ENCODE measurements at places on chromosomes 7 and 10. TPM values are rescaled to one million over a fixed set of nuclear protein-coding genes. Genes with fewer than 3 reads are reported as not detected.

Gene CAMK1D
- total RNA-seq: 14.6 TPM

Gene SVOPL
- total RNA-seq: 1.7 TPM

Gene TCAF2
- total RNA-seq: 3.8 TPM

Gene C10orf62
- total RNA-seq: not detected

Gene SCIN
- 0.33 TPM for total RNA-seq

Gene LEP
- 0.05 TPM for total RNA-seq

Gene PPP1R3C
- 1.2 TPM for total RNA-seq

DNA sequence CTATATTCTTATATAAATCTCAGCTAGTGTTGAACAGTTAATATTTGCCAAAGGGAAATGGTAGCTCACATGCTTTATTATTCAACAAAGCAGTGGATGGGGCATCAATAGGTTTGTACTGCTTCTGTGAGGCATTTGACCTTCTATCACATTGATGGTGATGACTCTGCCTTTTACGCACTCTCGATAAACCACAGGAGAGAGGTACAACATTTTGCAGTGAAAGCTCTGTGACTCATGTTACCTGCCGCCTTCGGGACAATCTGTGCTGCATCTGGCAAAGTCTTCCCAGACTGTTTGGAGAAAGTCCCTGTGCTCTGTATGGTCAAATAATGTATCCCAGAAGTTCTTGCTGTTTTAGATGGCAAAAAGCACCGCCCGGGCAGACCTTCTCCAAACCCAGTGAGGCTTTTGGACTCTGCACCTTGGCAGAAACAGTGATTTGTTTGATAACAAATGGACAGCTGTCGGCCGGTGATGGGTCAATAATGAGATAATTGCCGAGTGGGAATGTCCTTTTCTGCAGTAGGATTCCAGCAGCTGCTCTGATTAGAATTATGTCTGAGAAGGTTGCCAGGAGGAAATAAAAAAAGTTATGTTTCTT, 61.0 kb downstream of the PLPP4 start:
- DNase-seq: no peak

DNA sequence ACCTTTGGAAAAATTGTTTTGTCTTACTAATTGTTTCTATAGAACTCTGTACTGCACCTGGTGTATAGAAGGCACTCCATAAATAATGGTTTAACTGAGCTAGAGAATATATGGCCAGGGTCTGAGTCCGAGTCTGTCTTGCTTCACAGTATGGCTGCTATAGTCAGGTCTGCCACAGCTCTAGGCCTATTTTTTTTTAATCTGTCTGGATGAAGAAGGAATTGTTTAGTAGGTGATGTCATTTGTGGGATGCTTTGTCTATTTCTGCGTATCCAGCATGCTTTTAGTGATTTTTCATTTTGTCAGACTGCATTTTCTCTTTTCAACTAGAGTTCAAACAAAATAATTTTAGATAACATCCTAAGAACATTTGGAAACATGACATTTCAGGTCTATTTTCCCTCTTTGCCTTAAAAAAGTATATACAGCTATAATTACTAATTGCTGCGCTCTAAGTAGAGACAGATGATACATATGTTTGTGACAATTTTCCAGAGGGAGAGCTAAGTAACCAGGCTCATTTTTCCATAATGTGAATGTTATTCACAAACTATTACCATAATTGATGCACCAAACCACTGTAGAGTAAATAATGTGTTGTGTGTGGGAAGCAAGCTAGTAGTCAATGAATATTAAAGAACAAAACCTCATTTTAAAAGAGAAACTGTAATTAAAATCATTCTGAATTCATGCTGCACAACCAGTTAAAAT, 361.7 kb downstream of the AUTS2 start:
- DNase-seq: no peak

- DNase-seq: no peak
These were observed 18.2 kb downstream of the TCTN3 start for GRCh38 chr10:95675403-95676116.

GRCh38 chr10:50604049-50604640, 19.6 kb downstream of the SGMS1 start:
- DNase-seq: no peak

- DNase-seq: no peak
These were observed 100.0 kb downstream of the TCERG1L start for GRCh38 chr10:131211559-131211958.

DNA sequence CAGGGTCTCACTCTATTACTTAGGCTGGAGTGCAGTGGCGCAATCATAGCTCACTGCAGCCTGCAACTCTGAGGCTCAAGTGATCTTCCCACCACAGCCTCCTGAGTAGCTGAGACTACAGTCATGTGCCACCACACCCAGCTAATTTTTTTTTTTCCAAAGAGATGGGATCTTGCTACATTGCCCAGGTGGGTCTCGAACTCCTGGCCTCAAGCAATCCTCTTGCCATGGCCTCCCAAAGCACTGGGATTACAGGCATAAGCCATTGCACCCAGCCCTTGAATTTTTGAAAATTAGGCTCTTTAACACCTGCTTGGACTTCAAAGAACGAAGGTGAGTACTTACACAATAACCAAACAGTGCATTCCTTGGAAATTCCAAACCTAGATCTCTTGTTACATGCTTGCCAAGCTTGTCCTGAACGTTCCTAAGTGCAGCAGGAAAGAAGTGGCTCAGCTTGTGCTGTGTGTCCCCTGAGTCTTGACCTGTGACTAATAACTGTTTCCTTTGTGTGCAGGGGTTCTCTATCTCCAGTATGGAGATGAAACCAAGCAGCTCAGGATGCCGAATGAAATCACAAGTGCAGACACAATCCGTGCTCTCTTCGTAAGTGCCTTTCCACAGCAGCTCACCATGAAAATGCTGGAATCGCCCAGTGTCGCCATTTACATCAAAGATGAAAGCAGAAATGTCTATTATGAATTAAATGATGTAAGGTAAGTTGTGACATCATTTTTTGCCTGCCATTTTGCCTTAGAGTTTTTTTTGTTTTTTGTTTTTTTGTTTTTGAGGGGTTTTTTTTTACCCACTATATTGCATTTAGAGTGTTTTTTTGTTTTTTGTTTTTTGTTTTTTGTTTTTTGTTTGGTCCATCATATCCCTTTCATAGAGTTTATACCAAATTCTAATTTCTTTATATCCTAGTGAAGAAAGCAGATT, 223.8 kb downstream of the KIAA1217 start:
- DNase-seq: no peak

GRCh38 chr7:28149291-28150101, 31.1 kb downstream of the JAZF1 start:
- DNase-seq: no peak

DNA sequence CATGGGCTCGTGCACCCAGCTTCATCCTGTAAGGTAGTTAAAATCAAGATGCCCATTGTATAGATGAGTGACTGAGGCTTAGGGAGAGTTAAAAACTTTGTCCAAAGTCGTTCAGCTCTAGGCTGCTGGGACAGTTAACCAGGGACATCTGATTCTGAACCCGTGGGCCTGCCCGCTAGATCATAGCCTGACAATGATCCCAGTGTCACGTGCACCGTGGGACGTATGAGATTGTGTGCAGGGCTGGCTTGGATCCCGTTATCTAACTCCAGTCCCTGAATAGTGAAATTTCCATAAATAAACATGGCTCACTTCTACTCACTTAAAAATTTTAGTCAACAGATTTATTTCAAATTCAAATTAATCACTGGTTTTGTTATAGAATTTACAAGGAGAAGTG, 24.9 kb downstream of the C10orf120 start:
- no peak for DNase-seq

- no peak for DNase-seq
These were observed 94.3 kb downstream of the ELAPOR2 start for GRCh38 chr7:86964973-86965726.

GRCh38 chr7:94675356-94675755, 19.4 kb upstream of the SGCE start:
- DNase-seq: no peak

GRCh38 chr7:122831436-122831835, 54.8 kb downstream of the CADPS2 start:
- DNase-seq: no peak

- DNase-seq: no peak
These were observed 70.3 kb downstream of the UNCX start for GRCh38 chr7:1302936-1303335.

GRCh38 chr10:15120523-15120922, 23.4 kb downstream of the RPP38 start:
- no peak for DNase-seq

DNA sequence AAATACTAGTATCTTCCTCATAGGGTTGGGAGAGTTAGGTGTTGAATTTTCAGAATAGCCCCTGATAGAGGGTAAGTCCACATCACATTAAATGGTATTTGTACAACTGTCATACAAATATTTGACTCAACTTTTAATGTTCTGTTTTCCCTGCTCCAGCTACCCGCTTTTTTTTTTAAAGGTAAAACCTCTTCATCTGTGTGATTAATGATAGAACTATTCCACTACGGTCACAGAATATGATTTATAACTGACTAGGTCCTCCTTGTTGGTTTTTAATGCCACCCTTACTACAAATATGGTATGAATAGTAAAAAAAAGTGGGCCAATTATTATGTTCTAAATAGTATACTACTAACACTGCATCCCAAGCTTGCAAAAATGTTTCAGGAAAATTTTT, 15.6 kb upstream of the NRP1 start:
- DNase-seq: no peak

DNA sequence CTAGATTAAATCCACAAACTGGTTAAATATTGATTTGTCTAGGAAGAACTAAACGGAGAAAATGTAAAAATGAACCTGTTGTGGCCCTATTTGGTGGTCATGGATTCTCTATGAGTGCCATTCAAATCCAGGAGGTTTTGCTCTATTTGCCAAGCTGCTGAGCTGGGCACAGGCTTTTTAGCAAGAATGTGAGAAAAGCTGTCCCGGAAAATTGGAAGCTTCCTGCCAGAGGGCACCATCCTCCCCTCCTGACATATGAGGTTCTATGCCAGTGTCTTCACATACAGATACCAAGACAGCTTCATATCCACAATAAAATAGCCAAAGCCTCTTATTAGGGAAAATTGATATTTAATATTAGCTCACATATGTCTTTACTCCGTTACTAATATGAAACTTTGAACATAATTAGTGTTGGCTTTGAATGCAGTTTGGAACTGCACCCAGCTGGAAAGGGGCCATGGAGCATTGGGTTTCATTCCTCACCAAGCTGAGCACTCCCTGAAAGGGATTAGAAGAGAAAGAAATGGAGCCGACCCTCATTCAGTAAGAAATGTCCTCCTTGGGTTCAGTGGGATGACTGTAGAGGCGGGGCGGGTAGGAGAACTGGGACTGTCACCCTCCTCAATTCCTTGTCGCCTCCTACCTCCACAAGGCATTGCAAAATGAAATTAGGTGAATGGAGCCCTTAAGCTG, 47.8 kb downstream of the NRCAM start:
- DNase-seq: no peak

- no peak for DNase-seq
These were observed 18.8 kb upstream of the PAXIP1 start for GRCh38 chr7:155021699-155022145.

DNA sequence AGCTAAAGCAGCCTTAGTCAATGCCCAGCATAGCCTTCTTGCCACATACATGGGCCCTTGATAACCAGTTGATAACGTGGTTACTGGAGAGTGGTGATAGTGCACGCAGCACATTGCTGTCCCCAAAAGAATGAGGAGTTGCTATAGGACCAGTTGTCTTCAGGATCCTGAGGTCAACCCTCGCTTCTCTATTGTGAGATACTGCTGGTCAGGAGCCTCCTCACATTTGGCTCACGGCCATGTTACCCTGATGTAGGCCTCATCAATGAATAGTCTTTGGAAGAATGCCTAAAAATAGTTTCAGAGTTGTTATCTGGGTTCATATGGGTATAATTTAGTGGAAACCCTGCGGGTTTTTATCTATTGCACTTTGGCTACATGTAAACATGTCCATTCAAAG, 230.7 kb downstream of the VTI1A start:
- DNase-seq: no peak

DNA sequence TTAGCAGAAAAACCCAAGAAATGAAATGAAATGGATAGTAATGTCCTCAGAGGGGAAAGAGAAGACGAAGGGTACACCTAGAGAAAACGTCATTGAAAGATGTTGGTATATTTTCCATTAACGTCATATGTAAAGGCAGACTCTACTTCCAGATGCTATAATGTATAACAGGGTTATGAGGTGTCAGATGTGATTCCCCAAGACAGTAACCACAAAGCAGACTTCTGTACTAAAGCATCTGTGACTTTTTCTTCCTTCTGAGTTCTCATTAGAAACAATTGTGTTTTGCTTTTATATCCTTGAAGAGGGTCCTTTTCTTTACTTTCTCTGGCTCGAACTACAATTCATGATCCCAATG, 37.4 kb downstream of the LRRC72 start:
- DNase-seq: no peak

DNA sequence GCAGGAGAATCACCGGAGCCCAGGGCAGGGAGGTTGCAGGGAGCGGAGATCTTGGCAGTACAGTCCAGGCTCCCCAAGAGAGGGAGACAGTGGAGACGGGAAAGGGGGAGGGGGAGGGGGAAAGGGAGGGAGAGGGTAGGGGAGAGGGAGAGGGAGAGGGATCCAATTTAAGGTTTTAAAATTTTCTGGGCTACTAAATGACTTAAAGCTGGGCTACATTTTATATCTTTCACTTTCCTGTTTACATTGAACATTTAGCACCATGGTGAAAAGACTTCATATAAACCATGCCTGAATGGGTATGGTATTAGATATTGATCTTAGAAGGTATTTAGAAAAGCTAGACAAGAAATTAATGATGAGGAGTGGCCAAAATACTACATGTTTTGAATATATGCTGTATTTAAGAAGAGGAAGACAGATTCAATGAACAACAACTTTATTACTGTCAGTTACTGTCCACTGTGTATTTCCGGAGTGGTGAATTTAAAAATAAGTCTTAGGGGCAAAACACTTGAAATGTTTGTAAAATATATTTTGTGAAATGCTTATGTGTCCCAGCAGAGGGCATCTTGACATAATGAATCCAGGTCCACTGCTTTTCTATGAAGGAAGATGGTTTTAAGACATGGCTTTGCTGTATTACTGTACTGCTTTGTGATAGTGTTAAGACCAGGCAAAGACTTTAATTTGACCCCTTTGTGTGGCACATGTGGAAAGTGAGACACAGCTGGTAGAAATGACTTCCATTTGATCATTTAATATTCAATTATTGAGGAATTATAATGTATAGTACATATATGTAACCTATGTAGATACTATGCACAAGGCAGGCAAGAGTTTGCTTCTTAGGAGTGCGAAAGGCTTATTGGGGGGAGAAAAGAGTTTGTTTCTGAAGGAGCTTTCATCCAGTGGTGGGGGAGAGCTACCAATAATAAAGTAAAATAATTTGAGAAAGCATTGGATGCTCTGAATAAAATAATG, 52.8 kb downstream of the NRF1 start:
- peak; percentile 18 for DNase-seq
